ENCODE measurements at places on chromosomes 4 and X.

DNA sequence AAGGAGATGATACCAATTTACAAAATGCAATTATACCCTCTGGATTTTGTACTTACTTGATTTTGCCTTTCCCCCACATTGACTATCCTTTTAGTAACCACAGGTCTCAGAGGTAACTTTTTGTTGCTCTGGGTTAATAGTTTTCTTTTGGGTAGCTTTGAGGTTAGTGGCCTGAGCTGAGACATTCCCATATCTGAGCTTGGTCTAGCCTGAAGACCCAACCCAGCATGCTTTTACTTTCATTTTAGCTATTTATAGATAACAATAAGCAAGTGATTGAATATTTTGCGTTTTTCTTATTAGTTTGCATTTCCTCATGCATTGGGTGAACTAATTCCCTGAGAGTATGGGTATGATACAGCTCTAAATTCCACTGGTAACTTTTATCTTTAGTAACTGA, 11.8 kb downstream of the HTN1 start:
- no peak for DNase-seq

- no peak for DNase-seq
Measured at GRCh38 chr4:13546941-13547484, 2.7 kb upstream of the NKX3-2 start.

DNA sequence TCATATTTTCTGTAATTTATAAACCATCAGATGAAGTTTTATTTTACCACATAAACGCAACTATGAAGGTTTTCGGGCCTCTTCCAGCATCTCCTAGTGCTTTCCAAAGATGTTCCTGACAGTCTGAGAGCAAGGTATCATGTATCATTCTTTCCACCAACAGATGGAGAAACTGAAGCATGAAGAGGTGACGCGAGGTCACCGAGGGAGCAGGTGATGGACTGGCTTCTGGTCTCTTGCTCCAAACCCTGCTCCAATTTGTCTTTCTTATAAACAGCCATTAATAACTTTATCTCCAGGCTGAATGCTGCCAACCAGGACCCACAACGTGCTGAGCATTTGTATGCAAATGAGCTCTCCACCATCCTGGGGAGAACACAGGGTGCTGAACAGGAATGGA, 86.3 kb upstream of the MAML3 start:
- DNase-seq: no peak

GRCh38 chr4:89645482-89645881, 191.5 kb downstream of the SNCA start:
- DNase-seq: no peak

GRCh38 chrX:915427-916229, 285.0 kb downstream of the SHOX start:
- no peak for DNase-seq

DNA sequence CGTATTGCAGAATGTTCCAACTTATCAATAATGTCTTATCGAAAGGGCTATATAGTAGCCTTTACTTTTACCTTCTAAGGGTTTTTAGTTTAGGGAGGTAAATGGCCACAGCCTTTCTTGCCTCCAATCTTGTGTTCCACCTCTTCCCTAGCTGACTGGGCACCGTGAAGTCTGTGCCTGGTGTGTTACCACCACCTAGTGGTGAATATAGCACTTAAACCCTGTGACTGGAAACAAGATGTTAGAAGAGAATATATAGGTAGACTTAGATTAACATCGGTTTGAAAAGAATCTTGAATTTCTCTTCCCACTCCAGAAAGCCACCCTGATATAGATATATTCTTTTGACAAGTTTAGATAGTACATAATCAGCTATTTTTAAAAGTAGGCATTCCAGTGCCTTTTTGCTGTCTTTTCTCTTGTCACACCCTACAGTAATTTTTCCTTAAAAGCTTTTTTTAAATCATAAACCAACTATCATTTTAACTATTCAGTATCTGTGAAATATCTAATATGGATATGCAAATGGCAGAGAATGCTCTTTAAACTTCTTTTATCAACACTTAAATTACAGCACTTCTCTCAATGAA, 27.8 kb upstream of the ADH7 start:
- no peak for DNase-seq

GRCh38 chrX:68421636-68422035, 11.7 kb downstream of the OPHN1 start:
- no peak for DNase-seq

- no peak for DNase-seq
Measured at GRCh38 chr4:165294907-165295306, 32.6 kb upstream of the MSMO1 start.

DNA sequence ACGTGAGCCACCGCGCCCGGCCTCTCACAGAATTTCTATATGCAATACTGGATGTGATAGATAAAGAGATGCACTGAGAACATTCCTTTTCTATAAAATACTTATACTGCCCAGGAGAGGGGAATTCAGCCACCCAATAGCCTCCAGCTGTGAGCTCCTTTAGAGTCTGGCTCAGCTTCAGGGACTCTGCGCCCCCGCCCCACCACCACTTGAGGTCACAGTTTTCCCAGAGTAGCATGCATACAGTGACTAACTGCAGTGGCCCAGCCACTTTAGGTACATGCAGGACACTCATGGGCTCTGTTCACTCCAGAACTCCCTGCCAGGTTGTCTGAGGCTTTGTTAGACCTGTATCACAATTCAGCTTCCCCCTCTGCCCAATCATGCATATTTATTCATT, 144.4 kb upstream of the TET2 start:
- no peak for DNase-seq

- DNase-seq: no peak
Measured at GRCh38 chrX:46805270-46805669, 31.6 kb upstream of the RP2 start.

DNA sequence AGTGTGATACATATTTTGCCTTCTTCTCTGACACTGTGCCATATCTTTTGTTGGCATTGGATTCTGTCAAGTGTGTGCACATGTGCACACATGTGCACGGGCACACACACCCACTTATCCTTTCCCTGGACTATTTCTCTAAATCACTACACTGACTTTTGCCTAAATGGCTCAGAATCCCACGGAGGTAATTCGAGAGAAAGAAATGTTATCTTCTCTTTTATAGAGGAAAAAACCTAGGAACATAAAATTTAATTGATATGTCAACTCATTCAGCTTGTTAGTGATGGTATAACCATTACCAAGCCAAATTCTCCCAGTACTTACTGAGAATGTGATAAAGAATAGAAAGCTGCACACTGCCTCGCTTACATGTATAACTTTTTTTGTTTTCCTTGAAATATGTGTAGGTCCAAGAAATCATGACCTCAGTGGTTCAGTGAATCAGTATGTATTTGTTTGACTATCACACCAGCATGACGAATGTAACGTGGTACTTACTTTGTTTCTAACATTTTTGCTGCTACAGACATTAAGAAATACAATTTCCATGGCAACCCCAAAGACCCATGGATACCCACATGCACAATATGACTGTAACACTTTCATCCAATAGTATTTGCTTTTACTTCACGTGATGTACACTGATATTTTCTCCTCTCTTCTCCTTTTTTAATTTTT, 163.0 kb downstream of the PCDH7 start:
- no peak for DNase-seq

DNA sequence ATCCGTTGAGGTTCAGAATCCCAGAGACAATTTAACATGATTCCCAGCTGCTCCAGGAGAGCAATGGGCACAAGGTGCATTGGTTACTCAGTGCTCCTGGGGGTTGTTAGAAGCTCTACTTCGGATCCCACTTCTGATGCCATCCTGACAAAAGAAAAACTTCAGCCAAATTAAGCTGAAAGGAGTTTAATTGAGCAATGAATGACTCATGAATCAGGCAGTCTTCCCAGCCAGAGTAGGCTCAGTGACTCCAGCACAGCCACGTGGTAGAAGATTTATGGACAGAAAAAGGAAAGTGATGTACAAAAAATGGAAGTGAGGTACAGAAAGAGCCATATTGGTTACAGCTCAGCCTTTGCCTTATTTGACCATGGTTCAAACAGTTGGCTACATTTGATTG, 95.7 kb downstream of the PWWP3B start:
- no peak for DNase-seq

All from sciatic nerve (tissue), 2 donors.